ENCODE measurements at places on chromosomes 3 and 15.

- DNase-seq = no peak
Measured at GRCh38 chr3:71051893-71052687, 531.4 kb downstream of the FOXP1 start.

DNA sequence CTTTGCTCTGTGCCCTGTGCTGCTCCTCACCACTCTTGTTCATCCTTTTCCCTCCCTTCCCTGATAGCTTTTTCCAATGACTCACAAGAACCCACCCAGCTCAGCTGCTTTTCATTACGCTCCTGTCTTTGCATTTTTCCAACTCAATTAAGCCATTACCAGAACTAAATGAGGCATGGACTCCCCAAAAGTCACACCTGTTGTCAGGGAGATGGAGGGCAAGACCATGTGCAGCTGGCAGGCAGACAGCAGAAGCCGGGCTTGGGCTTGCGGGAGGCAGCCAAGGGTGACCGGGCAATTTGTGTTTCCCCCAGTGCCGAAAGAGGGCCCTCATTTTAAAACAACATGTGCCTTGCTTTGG lies 64.3 kb downstream of the CASR start:
- DNase-seq = no peak

DNA sequence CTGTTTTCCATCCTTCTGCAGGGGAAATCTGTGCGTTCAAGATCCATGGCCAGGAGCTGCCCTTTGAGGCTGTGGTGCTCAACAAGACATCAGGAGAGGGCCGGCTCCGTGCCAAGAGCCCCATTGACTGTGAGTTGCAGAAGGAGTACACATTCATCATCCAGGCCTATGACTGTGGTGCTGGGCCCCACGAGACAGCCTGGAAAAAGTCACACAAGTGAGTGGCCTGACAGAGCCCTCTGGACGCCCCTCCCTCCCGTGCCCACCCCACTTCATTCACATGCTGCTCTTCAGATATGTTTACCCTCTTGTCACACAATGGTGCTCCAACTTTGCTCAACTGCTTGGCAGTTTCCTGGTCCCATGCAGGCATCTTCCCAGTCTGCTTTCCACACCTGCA lies 274.3 kb upstream of the TRIM42 start:
- no peak for DNase-seq

- no peak for DNase-seq
Measured at GRCh38 chr3:19065027-19065426, 83.3 kb upstream of the KCNH8 start.

DNA sequence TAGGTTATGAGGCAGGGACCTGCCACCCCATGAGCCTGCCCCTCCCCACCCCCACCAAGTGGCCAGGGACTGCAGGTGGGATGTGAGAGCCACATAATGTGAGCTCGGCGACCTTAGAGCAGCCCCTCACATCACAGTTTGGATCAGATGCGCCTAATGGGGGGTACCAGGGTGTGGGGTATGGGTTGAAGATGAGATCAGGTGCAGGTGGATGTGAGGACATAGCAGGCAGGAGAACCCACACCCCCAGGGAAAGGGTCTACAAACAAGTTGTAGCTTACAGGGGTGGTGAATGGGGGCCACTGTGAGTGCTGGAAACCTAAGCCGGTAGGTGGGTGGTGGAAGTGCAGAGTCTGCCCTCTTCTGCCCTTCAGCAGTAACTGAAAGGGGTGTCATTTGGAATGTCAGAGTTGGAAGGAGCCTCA lies 94.0 kb downstream of the CORO2B start:
- no peak for DNase-seq

All from immature natural killer cell (primary cell).